Activated CD4-positive, alpha-beta T cell treated with anti-CD3 and anti-CD28 coated beads for 36 hours (primary cell): ENCODE measurements at places on chromosomes 1 and 21. TPM values are rescaled to one million over a fixed set of nuclear protein-coding genes. Genes with fewer than 3 reads are reported as not detected.

The MAP3K7CL gene
- 4.9 TPM for total RNA-seq

The GBP6 gene
- total RNA-seq, result 0.53 TPM

The SPRR2E gene
- not detected for total RNA-seq

The S100A7 gene
- total RNA-seq, result not detected

The NCSTN gene
- total RNA-seq, result 51.5 TPM

The LMX1A gene
- not detected for total RNA-seq

The FMOD gene
- total RNA-seq, result 0.98 TPM

The KRTAP20-1 gene
- not detected for total RNA-seq

The AGBL4 gene
- not detected for total RNA-seq

- DNase-seq, result no peak
These were observed 7.2 kb downstream of the ABCA4 start for GRCh38 chr1:94113589-94114226.

- DNase-seq, result no peak
These were observed 315.2 kb downstream of the RPS6KC1 start for GRCh38 chr1:213366141-213366831.

GRCh38 chr1:24084050-24084449 is 27.9 kb downstream of the MYOM3 start:
- DNase-seq, result no peak

DNA sequence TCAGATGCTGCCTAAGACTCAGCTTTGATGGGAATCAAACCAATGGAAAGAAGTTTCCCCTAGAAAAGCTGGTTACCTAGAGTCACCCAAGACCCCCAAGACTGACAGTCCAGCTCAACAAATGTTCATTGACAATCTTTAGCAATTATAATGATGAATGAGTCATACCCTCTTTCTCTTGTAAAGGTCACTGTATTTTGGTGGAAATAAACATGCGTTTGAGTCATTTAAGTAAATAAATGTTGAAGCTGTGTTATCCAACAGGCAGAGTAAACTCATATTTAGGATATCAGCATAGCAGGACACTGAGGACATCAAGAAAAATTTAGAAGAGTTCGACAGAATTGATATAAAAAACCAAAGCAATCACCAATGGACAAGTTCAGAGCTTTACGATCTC is 295.9 kb downstream of the RGS7 start:
- no peak for DNase-seq

DNA sequence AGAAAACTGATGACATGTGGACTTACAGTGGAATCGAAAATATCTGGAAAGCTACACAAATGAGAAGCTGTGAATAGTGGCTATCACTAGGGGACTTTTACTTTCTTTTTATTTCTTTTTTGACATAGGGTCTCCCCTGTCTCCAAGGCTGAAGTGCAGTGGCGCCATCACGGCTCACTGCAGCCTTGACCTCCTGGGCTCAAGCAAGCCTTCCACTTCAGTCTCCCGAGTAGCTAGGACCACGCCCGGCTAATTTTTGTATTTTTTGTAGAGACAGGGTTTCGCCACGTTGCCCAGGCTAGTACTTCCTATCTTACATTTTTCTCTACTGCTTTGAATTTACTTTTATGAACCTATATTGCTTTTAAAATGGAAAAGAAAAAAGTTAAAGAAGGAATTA is 10.5 kb downstream of the TMEM35B start:
- no peak for DNase-seq

DNA sequence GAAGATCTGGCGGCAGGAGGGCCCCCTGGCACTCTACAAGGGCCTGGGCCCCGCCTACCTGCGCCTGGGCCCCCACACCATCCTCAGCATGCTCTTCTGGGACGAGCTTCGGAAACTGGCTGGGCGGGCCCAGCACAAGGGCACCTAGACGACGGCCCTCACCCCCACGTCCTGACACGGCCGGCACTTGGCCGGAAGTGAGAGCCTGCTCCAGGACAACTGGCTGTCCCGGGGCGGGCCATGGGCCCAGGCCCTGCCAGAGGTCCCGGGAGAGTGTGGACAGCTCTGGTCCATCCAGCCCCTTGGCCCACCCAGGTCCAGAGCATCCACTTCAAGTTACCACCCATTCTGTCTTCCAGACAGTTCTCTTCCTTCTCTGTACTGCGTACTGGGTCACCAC is 3.0 kb upstream of the TMEM82 start:
- no peak for DNase-seq

DNA sequence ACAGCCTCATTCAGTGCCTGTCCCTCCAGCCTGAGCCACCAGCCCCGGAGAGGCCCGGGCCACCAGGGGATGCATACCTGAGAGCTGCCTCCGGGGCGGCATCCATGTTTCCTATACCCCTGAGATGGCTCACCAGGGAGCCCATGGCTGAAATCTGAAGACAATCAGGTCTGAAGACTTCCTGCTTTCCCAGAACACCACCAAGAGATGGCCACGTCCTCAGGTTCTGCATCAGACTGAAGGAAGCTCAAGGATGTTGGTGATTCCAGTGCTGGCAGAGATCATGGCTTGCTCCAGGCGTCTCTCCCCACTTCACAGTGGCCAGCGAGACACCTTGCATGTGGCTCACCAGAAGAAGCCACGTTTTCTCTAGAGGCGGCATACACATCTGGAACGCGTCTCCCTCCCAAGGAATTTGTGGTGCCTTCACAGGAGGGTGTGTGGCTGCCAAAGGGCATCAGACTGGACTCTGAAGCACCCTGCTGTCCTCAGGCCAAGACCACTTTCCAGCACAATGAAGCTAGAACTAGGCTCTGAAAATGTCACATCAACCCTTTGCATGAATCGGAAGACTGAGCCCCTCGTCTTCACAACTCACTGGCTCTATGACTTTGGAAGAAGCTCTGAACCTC is 170.7 kb upstream of the IRF2BP2 start:
- DNase-seq, result no peak

DNA sequence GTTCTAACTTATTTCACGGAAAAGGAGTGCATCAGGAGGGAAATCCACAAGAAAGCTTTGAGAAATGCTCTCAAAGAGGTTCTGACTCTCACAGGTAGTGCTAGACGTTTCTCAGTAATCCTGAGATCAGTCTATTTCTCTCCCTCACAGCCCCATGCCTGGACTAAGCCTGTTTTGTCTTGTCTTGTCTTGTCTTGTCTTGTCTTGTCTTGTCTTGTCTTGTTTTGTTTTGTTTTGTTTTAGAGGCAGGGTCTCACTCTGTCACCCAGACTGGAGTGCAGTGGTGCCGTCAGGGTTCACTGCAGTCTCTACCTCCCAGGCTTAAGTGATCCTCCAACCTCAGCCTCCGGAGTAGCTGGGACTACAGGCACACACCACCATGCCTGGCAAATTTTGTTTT is 133.3 kb upstream of the SGIP1 start:
- DNase-seq, result no peak

DNA sequence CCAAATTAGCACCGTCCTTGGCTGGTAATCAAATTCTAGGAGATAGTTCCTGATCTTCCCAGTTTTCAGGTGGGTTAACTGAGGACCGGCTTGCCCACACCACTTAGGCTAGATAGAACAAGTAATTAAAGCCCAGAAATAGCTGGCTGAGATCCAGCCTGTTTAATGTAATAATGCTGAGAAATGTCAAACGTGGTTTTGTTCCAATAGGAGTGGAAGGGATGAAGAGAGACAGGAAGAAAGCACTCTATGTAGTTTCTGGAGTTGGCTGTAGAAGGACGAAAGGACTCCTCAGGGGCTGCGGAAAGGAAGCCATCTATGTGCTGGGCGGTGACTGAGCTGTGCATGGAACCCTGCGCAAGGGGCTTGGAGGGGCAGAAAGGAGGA is 18.6 kb downstream of the NAV1 start:
- DNase-seq, result no peak

- no peak for DNase-seq
These were observed 54.2 kb downstream of the PDE4B start for GRCh38 chr1:65846866-65847265.

DNA sequence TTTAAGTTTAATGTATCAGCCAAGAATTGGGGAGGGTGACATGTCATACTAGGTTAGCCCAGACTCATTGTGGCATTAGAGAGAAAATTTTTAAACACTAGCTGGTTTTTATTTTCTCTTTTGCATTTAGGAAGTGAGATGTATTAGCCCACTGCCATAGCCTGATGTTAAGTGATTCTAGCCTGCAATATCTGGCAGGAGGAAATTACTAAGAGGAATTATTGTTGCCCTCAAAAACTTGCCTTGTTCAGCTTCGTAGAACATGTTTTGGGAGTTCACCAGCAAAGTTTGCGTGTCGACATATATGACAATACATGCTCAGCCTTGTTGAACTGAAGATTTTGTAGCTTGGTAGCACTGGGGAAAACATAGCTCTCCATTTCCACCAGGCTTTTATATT is 12.5 kb downstream of the ADAM30 start:
- DNase-seq, result no peak

DNA sequence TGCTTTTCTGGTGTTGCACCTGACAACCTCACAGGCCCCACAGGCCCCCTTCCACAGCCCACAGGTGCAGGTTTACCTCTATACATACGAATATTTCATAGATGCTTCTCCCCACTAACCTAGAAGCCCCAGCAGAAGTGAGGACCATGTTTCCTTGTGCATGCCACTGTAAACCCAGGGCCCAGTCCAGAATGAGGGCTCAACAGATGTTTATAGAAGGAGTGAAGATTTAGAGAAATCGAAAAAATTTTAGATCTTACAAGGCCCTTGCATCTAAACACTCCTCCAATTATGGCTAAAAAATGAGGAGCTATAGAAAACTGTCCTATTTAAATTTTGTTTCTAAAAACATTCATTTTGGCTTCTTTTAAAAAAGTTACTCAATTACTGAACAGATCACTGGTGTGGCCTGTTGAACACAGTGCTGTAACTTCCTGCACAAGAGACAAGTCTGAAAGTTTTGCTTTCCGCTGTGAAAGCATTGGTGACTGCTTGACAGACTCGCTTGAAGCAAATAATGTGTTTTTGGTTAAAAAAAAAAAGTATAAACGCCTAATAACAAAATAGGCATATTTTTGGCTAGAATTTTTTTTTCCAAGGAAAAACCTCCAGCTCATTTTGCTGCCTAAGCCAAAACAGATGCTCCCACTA is 1.2 kb downstream of the ABCB10 start:
- peak; percentile 23 for DNase-seq

- no peak for DNase-seq
These were observed 16.1 kb upstream of the KLHDC7A start for GRCh38 chr1:18464665-18465050.

- no peak for DNase-seq
These were observed 85.6 kb downstream of the WDR4 start for GRCh38 chr21:42793774-42794173.

- peak; percentile 77 for DNase-seq
These were observed at the start of gene AIM2 for GRCh38 chr1:159076438-159077119. Gene AIM2, minus strand, starts transcription at chr1:159076766. Its CDS starts 3,267 bp downstream, at chr1:159073499.

GRCh38 chr1:83717785-83718184 is 281.1 kb downstream of the TTLL7 start:
- DNase-seq, result no peak

DNA sequence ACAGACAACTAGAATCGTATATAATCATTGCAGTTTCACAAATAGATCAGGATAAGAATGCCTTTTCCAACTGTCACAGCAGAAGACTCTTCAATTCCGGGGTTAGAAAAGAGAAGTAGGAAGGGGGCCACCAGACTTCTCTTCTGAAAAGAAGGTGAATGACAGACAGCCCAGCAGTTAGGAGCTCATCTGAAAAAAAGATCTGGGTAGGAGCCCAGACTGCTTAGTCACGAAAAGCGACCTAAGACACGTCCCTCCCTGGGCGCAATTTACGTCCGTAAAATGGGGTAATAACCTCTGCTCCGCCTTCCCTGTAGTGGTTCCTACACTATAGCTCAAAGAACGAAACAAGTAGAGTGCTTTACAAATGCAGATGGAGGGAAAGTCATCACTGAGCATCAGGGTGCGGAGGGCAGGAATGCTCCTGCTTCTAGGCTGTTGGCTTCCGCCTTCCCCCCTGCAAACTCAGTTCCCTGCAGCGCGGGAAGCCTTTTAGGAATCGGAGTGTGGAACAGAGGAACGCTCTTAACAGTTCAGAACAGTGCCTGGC is 582 bp downstream of the ORC1 start:
- peak; percentile 77 for DNase-seq

GRCh38 chr1:160282807-160283206 is 2.1 kb downstream of the PEX19 start:
- DNase-seq, result no peak

DNA sequence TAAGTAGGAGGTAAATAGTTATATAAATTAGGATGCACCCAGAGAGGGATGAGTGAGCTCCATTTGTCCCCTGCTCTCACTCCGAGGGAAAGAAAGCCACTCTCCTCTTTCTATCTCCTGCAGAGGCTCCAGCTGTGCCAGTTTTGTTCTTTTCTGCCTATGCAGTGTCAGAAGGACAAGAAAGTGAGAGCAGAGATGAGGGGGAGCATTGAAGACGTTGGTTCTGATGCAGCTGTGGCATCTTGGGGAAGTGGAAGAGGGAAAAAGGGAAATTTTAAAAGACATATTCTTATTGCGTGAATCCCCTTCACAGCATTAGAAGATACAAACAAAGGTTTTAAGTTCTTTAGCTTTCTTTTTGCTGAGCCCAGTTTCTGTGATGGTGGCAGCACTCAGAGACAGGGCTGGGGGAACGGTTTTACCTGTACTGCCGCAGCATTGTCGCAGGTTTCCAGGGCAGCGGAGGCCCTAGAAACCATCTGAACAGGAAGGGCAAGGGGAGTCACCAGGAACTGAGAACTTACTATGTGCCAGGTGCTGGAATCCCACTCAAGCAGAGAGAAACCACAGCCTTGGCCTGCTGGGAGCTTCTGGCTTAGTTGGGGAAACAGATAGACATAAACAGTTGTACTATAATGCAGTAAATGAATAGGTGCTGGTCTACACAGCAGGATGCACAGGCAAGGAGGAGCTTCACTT is 44.9 kb upstream of the USP24 start:
- no peak for DNase-seq

DNA sequence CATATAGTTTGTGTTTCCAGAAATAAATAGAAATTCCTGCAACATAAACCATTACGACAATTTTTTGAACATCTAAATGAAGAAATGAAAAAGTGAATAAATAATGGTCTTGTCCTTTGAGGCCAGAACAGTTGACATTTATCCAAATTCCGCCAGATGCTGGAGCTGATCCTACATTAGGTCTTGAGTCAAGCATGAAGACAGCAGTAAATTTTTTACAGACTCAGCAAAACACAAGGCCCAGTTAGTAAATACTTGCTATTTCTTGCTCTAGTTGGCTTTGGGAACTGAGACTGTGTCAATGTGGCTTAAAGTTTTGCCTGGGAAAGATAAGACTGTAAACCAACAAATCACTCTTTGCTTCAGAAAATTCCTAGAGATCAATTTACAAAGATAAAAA is 540.1 kb upstream of the RGS18 start:
- no peak for DNase-seq

- DNase-seq, result peak; percentile 64
These were observed 170.0 kb downstream of the GRIK3 start for GRCh38 chr1:36864182-36864822.
